Cardiac muscle cell (in vitro differentiated cells and primary cell): ENCODE measurements at places on chromosomes 7 and 10.

DNA sequence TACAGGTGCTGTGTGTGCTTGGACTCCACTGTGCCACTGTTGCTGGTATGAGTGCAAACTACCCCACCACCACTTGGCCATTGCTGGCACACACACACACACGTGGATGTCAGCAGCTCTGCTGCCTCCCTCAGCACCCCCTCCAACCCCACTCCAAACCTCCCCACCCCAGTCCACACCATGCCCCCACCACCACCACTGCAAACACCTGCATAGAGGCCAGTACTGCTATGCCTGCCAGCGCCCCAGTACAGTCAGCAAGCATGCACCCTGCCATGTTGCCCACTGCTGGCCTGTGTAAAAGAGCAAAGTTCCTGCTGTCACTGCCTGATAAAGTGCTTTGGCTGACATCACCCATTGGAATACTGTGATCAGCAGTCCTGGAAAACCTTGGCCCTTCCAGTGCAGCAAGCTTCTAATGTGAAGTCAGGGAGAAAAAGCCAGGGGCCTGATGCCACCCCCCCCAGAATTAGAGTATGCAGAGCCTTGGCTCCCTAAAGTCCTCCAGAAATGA, 519.2 kb upstream of the PCDH15 start:
- DNase-seq = no peak

GRCh38 chr10:77405771-77406241, 231.8 kb downstream of the KCNMA1 start:
- DNase-seq = peak; percentile 26

DNA sequence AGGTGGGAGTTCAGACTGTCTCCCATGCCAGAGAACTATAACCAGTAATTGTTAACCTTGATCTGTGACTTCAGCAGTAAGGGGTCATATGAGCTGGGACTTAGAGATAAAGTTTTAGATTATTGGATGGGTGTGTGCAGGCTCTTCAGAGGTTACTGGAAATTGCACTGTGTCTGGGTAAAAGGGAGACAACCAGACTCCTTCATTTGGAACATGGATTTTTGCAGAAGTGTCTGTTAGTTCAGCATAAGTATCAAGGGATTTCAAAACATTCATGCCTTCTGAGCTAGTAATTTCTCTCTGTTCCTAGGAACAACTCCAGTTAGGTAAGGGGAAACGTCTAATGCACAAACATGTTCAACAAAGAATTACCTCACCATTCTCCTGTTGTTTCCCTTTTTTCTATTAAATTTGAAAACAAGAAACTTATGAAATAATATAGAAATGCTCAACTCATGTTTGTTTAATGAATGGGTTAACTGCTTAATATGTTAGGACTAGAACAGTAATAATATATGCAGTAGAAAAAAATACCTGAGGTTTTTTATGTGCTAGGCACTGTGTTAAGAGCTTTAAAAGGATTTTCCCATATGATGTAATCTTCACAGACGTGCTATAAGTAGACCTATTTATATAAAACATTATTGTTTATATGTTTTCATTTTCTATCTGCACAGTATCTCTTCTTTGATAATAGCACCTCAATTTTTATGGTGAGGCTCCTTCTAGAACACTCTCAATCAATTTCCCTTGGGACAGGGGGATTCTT, 233.0 kb downstream of the CACNA2D1 start:
- peak; percentile 42 for DNase-seq

- DNase-seq = no peak
Observed at GRCh38 chr7:1757601-1758000, 87.5 kb downstream of the ELFN1 start.

DNA sequence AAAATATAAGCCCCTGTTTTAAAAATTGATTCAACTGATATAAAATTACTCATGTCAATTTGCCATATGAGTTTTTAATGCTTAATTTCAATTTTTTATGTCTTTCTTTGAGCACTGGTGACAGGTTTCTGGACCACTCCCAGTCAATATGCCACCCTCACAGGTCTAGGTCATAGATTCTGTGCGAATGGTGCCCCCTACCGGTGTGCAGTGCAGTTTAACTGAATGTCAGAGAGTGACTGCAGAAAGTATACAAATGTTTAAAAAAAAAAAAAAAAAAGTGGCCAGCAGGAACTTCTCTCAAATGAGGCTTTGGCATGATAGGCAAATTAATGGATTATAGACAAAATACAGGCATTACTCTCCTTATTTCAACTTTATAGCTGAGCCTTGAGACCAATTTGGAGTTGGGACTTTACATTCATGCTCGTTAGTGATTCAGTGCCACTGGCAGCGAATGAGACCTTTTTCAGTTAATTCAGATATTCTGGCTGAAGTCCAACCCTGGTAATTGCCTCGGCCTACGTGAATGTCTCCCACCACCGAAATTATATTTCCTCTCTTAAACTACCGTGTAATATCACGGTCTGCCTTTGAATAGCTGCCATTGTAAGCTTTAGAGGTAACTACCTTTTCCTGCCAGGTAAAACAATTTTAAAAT, 427.6 kb downstream of the PHTF2 start:
- no peak for DNase-seq

GRCh38 chr10:14742815-14743214, 31.9 kb downstream of the FAM107B start:
- no peak for DNase-seq

DNA sequence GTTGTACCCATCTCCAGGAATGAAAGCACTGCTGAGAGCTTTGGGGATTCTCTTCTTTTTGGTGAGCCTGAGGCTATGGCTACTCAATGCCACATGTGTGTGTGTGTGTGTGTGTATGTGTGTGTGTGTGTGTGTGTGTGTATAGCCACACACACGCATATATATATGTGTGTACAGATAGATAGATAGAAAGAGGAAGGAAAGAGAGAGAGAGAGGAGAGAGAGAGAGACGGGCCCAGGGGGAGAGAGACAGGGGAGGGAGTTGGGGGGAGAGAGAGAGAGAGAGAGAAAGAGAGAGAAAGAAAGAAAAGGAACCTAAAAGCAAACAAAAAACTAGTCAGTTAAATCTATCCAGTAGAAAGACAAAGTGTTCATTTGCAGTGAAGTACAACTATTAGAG, 8.3 kb downstream of the SLC13A4 start:
- DNase-seq = no peak

DNA sequence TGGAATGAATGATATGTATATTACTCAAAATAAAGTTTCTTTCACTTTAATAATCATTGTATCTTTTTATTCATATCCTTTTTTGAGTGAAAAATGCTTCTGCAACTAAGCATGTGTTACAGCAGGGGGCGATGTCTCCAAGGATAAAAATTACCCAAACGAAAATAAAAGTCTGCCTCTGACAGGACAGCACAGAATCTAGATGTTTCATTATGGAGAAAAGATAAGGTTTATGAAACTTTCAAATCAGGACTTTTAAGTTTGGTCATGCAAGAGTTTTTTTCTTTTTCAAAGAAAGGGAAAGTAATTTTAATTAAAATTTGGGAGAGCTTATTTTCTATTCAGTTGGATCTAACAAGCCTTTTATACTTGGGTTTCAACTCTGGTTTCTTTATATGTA, 48.4 kb downstream of the TES start:
- DNase-seq = peak; percentile 54

DNA sequence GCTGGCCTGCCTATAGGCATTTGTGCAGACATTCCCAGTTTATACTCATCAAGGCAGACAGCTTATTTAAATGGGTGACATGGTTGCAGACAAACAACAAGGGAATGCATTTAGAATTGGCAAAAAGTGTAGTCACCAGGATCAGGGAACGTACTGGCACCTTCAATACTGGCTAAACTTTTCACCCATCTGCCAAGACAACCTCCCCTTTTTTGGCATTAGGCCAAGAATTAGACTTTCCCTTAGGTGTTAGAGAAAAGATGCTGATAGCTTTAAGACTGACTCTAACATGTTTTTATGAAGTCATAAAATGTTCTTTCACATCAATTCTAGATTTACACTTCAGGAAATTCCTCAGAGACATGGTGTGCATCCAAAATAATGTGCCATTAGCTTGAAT, 365.9 kb downstream of the PHTF2 start:
- peak; percentile 12 for DNase-seq

DNA sequence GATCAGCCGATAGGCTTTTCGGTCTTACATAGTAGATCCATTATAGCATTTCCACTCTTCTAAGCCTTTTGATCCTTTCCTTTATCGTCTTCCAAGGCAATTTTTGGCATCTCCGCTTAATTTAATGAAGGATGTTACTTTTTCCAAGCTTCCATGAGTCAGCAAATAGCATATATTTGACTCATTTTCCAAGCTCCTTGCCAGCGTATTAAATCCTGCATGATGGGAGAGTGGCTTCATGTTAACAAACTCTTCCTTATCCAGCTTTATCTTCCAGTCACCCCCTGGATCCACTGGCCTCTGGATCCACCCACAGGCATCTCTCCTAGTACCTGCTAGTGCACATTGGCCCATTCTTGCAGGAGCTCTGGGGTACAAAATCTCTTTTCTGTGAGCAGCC, 13.0 kb downstream of the OR9A2 start:
- DNase-seq = no peak

DNA sequence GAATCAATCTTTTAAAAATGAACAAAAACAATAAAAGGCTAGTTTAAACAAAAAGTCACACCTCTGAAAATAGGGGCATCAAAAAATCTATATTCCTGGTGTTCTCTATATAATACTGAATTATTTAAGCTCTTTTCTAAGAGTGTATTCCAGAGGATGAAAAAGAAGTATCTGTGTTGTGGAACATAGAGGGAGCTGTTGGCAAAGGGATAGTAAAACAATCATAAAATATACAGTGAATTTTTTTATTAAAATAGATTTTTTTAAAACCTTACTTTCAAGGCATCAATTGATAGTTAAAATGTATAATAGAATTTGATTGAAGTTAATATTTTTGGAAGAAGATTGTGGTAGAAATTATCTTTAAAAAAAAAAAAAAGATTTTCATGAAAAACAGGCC, 1409.1 kb upstream of the CELF2 start:
- peak; percentile 19 for DNase-seq

- DNase-seq = peak; percentile 48
Observed at GRCh38 chr7:92461027-92462003, 14.0 kb downstream of the GATAD1 start.

- DNase-seq = no peak
Observed at GRCh38 chr7:130102588-130102987, 32.3 kb downstream of the KLHDC10 start.

DNA sequence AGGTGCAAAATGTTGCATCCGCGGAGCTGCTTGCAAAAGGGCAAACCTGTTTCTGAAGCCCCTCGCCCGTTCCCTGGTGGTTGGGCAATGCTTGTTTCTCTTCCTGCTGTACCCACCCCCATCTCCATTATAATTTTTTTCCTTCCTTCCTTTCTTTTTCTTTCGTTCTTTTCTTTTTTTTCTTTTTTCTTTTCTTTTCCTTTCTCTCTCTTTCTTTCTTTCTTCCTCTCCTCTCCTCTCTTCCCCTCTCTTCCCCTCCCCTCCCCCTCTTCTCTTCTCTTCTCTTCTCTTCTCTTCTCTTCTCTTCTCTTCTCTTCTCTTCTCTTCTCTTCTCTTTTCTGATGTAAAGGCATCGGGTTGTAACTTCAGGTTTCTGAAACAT, 278.2 kb downstream of the GATA3 start:
- DNase-seq = no peak

GRCh38 chr7:73429622-73430505, 3.7 kb upstream of the FZD9 start:
- no peak for DNase-seq

DNA sequence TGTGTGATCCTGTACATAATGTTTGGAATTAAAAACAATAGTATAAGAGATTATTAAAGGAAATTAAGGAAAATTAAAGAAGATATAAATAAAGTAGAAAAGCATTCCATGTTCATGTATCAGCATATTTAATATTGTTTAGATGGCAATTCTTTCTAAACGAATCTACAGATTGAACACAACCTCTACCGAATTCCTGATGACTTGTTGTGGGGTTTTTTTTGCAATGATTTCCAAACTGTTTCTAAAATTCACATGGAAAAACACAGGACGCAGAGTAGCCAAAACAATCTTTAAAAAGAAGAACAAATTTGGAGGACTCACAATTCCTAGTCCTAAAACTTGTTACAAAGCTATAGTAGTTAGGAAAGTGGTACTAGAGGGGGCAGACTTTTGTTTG, 573.4 kb upstream of the IGFBP3 start:
- no peak for DNase-seq

DNA sequence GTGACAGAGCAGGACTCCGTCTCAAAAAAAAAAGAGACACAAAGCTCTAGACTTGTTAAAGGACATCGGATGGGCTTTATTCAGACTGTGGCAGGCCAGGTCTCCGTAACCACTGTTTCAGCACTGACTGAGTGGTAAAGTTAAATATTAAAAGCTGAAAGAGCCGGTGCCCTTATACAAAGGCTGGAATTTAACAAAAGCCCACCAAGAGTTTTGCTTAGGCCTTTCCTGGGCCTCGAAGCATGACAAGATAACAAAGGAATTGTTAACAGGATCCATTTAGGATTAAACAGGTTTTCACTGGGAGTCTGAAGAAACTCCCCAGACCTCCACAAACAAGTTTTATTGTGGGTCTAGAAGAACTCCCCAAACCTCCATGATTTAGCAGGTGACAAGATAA, 727.8 kb downstream of the TYW1 start:
- no peak for DNase-seq

- DNase-seq = no peak
Observed at GRCh38 chr7:104642560-104642959, 314.2 kb downstream of the LHFPL3 start.

DNA sequence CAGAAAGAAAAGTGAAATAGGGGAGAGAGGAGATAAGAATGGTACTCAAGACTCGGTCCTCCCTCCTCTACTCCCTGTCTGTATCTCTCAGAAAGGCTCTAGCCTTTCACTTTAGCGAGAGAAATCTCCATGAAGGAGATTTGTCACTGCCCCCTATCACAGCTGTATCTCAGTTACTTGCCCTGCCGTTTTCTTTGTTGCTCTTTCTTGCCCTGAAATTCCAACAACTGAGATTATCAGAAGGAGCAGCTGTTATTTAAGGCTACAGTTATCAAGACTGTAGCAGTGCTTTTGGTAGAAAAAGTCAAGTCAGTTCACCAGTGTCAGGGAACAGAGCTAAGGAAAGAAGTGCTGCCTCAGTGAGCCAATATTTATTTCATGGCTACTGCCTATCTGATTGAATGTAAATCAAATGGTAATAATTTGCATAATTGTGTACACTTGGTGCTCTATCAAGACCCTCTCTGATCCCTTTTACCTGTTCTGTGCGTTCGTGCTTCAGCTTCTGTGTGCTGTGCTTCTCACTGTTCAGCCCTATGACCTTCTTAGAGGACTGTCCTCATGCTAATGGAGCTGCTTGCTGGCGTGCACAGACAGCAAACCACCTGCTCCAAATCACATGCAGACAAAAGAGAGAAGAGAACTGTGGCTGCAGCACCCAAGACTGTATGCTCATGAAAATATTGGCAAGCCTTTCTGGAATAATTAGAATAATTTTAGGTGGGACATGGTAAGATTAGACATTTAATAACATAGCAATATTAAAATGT, 180.2 kb upstream of the FAM3C start:
- no peak for DNase-seq
